Endodermal cell (in vitro differentiated cells): ENCODE measurements at places on chromosomes 13 and 19.

DNA sequence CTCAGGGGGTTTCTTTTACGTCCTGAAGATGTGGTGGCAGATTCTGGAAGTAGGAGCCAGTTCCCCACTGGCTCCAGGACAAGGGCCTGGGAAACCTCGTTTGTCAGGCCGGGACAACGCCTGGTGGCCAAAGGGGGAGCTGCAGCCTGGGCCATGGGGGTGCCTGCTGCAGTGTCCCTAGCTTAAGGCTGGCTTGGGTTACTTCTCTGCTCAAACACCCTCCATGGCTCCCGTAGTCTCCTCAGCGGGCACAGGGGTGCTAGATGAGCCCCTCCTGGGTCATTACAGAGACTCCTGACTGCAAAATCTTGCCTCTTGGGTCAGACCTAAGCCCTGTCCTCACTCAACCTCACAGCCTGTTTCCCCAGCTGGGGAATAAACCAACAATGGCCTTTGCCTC is 14.7 kb downstream of the CILP2 start:
- DNase-seq: peak; percentile 92

GRCh38 chr13:44195245-44195644 is 178.4 kb upstream of the SERP2 start:
- no peak for DNase-seq

GRCh38 chr19:17602872-17603510 is 47.5 kb downstream of the COLGALT1 start:
- no peak for DNase-seq

- no peak for DNase-seq
Measured at GRCh38 chr19:35559281-35559659, 4.2 kb downstream of the ATP4A start.

DNA sequence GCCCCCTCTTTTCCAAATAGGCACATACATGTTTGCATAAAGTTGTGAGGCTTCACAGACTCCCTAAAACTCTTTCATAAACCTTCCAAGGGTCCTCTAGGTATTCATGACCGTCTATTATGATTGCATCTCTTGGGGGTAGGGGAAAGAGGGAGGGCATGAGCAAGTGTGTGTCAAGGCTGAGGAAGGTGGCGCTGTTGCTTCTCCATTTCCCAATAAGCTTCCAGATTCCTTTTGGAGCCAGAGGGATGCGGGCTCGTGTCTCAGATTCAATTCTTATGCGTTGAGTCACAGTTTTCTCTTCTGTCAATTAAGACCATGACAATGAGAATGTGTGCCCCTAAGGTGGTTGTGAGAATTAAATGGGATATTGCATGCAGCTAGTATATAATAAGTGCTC is 51.0 kb upstream of the CYP2A7 start:
- DNase-seq: peak; percentile 73

GRCh38 chr19:51799034-51799773 is 4.2 kb downstream of the FPR3 start:
- DNase-seq: no peak

DNA sequence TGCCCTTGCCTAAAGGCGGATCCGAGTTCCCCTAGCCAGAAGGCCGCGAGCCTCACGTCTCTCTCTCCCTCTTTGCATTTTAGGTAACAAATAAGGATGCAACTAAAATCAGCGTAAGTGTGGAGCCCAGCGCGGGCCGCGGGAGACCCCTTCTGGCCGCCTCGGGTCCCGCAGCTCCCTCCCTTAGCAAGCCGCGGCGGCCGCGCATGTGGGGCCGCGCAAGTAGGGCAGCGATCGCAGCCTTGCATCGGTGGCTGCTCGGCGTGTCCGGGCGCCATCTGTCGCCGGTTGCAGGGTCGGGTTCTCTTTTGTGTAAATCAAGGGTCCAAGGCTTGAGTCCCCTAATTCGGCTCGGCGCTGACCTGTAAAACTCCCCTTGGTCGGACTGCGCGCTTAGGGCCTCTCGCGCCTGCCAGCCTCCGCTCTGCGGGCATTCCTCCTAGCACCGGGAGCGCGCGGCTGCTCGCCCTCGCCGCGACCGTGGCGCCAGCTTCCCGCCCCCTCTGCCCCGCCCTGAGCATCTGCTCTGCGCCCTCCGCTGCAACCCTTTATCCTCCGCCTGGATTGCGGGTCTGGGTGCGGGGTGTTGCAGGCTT is 2.7 kb downstream of the VSTM2B start:
- DNase-seq: peak; percentile 94

GRCh38 chr13:48892688-48893075 is 83.0 kb upstream of the FNDC3A start:
- no peak for DNase-seq

DNA sequence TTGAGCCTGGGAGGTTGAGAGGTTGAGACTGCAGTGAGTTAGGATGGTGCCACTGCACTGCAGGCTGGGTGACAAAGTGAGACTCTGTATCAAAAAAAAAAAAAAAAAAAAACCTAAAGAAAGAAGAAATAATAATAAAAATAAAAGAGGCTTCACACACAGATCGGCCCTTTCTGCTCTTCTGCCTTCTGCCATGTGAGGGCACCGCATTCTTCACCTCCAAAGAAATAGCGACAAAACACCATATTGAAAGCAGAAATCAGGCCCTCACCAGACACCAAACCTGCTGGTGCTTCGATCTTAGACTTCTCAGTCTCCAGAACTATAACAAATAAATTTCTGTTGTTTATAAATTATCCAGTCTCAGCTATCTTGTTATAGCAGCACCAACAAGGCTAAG is 3.0 kb downstream of the ZNF649 start:
- DNase-seq: no peak

DNA sequence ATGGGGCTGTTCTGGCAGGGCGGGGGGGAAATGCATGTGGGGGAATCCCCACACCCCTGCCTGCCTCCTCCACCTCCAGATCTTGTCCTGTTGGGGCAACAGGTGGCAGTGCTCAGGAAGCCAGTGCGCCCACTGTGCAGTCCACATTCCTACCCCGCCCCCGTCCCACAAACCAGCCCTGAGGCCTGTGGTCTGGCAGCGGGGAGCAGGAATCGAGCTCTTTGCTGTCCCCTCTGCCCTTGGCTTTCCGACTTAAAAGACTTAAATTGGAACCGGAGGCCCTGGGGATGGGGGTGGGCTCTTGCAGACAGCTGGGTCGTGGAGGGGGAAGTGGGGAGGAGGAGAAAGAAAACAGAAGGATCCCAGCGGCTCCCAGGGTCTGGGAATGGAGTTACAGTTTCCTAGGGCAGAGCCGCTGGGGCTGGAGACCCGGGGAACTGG is 4.3 kb downstream of the NANOS3 start:
- peak; percentile 85 for DNase-seq

GRCh38 chr19:18044825-18045304 is 36.9 kb downstream of the ARRDC2 start:
- DNase-seq: peak; percentile 75

- DNase-seq: no peak
Measured at GRCh38 chr13:43244481-43244880, 221.1 kb downstream of the DNAJC15 start.

DNA sequence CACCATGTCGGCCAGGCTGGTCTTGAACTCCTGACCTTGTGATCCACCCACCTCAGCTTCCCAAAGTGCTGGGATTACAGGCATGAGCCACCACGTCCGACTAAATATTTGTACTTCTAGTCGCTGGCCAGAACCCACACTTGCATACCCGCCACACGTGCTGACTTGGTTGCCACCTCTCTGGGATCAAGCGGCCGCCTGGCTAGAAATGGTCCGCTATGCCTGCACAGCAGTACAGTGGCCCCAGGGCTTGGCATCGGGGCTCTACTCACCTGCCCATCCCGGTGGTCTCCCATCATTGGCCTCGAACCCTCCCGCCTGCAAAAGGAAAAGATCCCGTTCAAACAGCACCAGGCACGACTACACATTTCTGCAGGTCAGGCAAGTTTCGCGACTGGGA is 23.7 kb upstream of the TINCR start:
- no peak for DNase-seq

GRCh38 chr13:20465218-20465879 is 60.3 kb downstream of the CRYL1 start:
- DNase-seq: no peak

- DNase-seq: peak; percentile 28
Measured at GRCh38 chr19:15399635-15400034, 19.2 kb downstream of the AKAP8L start.

DNA sequence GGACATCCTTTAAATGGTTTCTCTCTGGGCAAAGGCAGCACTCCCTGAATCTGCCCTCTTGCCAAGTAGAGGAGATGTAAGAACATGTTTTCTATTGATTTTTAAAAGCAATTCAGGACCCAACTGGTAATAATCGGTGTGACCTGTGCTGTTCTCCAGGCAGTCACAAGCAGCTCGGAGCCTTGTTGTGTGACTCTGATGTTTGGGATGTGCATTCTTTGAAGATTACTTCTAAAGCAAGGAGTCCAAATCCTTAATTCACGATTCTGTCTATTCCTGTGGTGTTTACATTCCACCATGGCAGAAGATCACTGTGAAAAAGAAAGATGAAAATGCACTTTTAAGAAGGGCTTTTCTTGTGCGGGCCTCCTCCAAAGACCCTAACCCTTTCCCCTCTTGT is 122.3 kb upstream of the ZNF536 start:
- peak; percentile 5 for DNase-seq

DNA sequence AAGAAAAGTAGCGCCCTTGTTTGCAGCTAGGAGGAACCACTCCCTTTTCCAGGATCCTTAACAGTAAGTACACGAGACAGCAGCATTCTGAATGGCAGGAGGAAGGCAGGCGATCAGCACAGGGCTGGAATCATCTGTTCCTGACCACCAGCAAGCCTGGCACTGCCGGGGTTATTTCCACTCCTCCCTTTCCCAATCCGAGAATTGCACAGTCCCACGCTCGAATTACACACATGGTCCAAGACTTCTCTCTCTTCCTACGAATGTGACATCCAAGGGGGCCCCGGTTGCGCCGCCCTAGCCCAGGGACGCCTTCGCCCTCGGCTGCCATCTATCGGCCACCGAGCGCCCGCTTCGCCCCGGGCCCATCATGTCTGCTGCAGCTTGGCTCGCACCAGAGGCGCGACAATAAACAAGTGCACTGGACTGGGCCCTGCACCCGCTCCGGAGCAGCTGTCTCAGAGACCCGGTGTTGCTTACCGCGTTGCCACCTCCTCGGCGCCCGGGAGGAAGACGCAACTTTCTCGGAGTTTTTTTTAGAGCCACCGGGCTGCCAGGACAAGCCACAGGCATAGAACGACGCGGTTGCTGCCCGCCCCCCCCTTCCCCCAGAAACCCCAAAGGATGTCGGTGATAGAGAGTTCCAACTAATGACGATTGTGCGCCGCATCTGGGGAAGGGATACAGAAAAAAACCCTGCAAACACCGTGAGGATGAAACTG is at the start of gene SLITRK5:
Gene SLITRK5 (plus strand): TSS at position 341 of the 722 bp plus-strand sequence. CDS start 4,018 bp downstream, outside the sequence.
- DNase-seq: peak; percentile 96

DNA sequence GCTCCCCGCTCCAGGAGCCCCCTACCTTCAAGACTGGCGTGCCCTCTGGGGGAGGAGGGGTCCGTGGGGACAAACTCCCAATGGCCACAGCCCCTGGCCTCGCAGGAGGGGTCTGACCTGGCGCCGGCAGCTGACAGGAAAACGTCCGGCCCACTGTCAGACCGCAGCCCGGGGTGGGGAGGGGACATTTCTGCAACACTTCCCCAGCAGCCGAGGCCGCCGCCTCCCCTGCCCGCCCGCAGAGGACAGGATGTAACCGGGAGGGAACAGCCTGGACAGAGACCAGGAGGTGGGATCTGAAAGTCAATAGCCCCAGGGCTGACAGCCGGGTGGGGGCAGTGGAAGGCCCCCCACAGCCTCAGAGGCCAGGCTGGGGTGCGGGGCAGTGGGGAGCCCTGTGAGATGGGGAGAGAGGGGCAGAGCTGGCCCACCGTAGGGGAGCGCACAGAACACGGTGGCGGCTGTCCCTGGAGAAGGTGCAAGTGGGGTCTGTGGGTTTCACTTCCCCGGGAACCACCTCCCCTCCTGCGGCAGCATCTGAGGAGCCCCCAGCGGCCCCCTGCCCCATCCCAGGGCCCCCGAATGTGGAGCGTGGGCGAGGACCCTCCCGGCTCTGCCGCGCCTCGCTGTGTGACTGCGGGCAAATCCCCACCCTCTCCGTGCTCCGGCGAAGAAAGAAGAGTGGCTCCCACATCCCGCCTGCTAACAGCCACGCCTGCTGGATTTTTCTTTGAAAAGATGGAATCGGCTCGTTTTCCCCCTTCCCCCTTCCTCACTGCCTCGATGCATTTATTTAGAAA is at the start of gene PEAK3:
Gene PEAK3 (minus strand): TSS at position 114 of the 800 bp plus-strand sequence. CDS start 1,244 bp downstream, outside the sequence.
- peak; percentile 86 for DNase-seq

DNA sequence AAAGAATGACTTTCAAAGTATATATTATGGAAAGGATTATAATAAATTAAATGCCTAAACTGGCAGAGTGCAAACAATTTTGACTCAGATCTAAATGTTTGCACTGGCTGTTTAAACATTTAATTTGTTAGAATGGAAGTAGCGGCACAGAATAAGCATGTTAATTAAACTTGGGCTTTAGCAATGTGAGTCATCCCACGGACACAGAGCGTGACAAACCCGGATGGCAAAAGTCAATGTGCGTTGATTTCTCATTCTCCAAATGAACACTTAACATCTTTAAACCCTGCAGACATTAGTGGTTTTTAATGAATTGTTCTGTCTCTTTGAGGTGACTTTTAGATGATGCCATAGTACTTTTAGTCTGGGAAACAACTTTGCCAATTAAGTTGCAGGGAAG is 38.4 kb downstream of the PCDH8 start:
- no peak for DNase-seq

- DNase-seq: no peak
Measured at GRCh38 chr19:29563486-29564101, 37.8 kb downstream of the VSTM2B start.

DNA sequence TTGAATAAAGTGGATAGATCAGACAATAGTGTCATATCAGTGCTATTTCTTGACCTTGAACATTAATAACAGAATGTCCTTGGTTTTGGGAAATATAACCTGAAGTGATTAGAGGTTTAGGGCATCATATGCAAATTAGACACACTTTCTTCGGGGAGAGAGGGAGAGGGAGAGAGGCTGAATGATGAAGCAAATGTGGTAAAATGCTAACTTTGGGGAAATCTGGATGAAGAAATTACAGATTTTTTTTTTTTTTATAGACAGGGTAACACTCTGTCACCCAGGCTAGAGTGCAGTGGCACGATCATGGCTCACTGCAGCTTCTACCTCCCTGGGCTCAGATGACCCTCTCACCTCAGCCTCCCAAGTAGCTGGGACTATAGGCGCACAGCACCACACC is 3.9 kb upstream of the NCR1 start:
- DNase-seq: no peak

DNA sequence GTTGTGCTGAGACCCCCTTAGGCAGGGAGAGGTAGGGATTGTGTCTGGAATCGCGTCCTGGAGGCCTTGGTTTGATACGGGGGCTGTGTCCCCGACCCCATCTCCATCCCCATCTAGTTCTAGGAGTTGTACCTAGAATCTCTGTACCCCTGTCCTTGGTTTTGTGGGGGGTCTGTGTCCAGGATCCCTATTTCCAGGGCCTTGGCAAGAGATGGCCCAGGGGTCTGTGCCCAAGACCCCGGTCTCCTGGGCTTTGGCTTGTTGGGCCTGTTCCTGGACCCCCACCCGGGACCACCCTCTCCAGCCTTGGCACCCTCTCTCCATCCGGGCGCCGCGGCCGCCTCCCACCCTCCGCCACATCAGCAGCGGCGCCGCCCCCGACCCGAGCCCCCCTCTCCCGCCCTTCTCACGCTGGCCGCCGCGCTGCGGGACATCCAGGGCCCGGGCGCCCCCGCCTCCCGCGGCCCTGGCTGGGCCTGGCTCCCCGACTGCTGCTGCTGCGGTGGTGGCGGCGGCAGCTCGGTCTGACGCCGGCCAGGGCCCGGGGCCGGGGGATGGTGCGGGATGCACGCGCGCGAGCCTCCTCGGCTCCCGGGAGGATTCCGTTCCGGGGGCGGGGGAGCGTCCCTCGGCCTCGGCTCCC is at the start of gene NUMBL:
Gene NUMBL (minus strand): TSS at position 602 of the 643 bp plus-strand sequence. CDS start 168 bp downstream, at position 434.
- DNase-seq: no peak
